ENCODE measurements at places on chromosomes 6 and 20. TPM values are rescaled to one million over a fixed set of nuclear protein-coding genes. Genes with fewer than 3 reads are reported as not detected.

The GUCA1A gene
- total RNA-seq, result not detected

DNA sequence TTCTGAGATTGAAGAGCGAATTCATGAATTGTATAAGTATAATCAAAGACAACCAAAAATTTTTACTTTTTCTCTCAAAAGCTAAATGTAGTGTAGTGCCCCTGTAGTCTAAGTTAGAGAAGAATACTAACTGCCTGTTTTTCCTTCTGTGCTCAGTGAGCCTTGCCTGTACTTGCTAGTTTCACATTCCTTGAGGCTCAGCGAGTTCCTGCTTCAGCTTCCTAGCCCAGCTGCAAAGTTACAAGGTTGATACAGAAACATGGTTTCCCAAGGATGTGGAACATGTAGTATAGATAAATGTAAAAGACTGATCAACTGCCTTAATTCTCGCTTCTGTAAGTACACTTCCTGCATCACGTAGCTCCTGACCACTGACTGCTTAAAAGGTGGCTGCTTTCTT, 33.1 kb upstream of the SEC63 start:
- no peak for DNase-seq

The SPAG4 gene
- total RNA-seq, result 6.2 TPM

The CLVS2 gene
- not detected for total RNA-seq

GRCh38 chr6:136740050-136740974, 52.0 kb downstream of the MAP3K5 start:
- DNase-seq, result no peak

- no peak for DNase-seq
Measured at GRCh38 chr6:151961809-151962208, 154.3 kb downstream of the ESR1 start.

The SYCP2L gene
- total RNA-seq, result 4.9 TPM

The EFCAB8 gene
- total RNA-seq, result 0.42 TPM

- DNase-seq, result no peak
Measured at GRCh38 chr6:35914536-35914935, 6.4 kb downstream of the SRPK1 start.

The STMN3 gene
- 138 TPM for total RNA-seq

The IRAK1BP1 gene
- total RNA-seq, result 5.4 TPM

DNA sequence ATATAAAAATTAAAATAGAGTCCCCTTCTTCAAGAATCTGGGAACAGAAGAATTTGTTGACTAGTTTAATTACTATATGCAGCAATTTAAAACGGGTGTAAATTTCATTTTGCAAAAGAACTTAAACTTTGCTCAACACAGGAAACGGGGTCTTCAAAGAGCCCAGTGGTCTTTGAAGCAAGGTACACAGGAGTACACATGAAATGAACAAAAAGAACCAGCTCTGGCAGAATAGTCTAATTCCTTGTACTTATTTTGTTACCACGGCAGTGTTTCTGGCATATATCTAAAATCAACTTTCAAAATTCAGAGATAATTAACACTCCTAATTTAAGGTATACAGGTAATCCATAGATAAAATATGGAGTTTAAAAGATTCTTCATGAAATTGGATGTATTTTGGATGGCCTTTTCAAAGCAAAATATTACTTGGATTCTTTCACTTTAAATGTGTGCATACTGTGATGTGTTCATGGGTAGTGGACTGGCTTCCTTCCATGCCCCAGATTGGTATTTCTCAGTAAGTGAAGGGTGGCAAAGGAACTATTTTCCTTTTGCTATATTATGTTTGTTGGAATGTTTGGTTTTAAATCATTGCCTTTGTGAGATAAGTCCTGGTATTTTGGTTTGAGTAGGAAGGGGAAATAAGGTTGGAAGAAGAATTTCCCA, 96.8 kb upstream of the THEMIS start:
- DNase-seq, result no peak

The ADA gene
- total RNA-seq, result 25.9 TPM

The GSTA3 gene
- not detected for total RNA-seq

- DNase-seq, result no peak
Measured at GRCh38 chr6:170131351-170131750, 159.5 kb downstream of the DLL1 start.

DNA sequence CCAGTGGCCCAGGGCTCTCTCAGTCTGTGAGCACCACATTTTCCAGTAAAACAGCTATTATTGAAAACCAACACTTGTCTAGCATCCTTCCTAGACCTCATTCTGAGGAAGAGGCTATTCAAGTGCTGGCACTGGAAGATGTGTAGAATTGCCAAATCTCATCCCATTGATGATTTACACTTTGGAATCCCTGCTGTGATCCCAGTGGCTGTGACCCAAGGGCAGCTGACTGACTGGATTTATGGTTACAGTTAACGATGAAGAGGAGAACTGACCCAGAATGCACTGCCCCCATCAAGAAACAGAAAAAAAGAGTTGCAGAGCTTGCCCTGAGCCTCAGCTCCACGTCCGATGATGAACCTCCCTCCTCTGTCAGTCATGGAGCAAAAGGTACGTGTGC, 2.4 kb downstream of the CMTR1 start:
- DNase-seq, result no peak

The SAMD3 gene
- 7.5 TPM for total RNA-seq

The NKAIN4 gene
- total RNA-seq, result not detected

DNA sequence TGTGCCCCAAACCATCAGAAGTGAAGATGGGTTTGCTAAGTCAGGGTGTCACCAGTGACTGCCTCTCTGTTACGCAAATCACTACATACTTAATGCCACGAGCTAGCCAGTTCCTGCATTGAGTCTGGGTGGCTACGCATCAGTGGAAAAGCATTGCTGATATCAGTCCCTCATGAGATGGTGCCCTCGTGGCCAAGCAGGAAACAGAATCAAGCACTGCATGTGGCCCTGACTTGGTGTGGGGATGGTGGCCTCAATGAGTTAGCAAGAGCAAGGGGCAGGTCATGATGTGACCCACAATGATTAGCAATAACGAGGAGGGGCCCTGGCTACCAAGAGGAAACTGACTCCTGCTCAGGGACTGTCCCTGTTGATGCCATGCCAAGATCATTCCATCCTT, 51.6 kb upstream of the FNDC1 start:
- no peak for DNase-seq

- DNase-seq, result no peak
Measured at GRCh38 chr6:147942363-147942762, 400.3 kb upstream of the SASH1 start.

GRCh38 chr6:156866220-156867015, 89.2 kb downstream of the ARID1B start:
- no peak for DNase-seq

DNA sequence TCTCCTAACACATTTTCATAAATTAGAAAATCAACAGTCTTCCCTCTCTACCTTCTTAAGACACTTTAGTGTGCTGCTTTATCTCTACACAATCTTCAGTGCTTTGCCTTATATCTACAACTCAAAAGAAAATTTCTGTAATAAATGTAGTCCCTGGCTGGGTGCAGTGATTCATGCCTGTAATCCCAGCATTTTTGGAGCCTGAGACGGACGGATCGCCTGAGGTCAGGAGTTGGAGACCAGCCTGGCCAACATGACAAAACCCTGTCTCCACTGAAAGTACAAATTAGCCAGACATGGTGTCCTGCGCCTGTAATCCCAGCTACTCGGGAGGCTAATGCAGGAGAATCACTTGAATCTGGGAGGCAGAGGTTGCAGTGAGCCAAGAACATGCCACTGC, 9.7 kb upstream of the EDN1 start:
- DNase-seq, result no peak

DNA sequence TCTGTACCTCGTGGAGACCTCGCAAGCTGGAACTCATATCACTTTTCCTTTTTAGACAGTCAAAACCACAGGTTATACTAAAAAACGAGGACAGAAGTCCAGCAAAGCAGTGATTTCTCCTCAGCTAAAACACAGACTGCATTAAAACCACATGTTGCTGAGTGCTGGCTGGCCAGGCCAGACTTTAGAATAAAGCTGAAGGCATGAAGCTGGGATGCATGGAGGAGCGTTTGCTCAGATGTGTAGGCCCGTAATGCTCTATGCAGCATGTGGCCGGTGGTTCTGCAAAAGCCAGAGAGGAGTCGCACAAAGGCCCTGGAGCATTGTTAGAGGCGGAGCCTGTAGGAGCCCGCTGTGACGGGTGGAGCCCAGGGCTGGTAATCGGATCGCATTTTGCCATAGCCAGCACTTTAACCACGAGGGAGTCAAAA, 83.6 kb downstream of the SMOC2 start:
- DNase-seq, result peak; percentile 3

The NKAIN2 gene
- not detected for total RNA-seq

The ZSCAN26 gene
- total RNA-seq, result 10.3 TPM

- DNase-seq, result peak; percentile 64
Measured at GRCh38 chr6:114108119-114109002, 137.4 kb upstream of the HDAC2 start.

GRCh38 chr6:43946641-43947363, 176.8 kb downstream of the VEGFA start:
- DNase-seq, result no peak

- no peak for DNase-seq
Measured at GRCh38 chr20:23644164-23644563, 6.4 kb upstream of the CST3 start.

The CPXM1 gene
- 0.17 TPM for total RNA-seq

GRCh38 chr20:47067776-47068175, 173.1 kb downstream of the EYA2 start:
- DNase-seq, result no peak

DNA sequence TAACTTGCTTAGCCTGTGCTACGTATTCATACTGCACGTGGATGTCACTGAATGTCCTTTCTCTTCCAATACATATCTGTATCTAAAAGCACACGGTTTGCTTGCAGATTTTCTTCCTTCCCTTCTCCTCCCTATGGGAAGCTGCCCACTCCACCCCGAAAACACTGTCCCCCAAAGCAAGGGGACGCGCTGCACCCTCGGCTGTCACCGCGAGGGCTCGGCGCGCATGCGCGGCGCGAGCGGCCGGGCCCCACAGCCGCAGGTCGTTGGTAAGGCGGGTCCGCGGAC, 659 bp downstream of the TMX4 start:
- DNase-seq, result peak; percentile 31

The CCM2L gene
- 1.4 TPM for total RNA-seq

GRCh38 chr20:34951652-34952051, 4.0 kb downstream of the GSS start:
- DNase-seq, result no peak

- DNase-seq, result no peak
Measured at GRCh38 chr20:45833883-45834796, 541 bp downstream of the SNX21 start.

DNA sequence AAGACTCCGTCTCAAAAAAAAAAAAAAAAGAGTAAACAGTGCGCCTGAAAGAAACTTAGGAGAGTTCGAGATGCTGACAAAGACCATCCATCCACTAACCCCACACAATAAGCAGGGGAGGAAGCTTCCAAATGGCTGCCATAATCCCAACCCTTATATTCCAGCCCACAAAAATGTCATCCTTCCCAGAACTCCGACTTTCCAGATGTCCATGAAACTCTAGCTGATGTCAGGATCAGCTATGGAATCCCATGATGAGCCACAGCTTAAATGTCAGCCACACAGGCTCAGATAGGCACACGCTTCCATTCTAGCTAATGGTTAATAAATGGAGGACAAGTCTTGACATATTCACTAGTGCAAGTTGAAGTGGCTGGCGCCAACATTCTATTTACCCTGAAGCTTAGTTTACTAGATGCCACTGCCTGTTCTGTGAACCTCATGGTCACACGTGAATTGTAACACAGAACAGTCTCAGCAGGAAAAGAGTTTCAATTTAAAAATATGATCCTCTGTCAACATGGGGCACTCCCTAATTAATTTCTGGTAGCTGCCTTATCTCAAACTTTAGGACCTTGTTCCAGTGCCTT, 75.5 kb downstream of the FOXF2 start:
- DNase-seq, result no peak

DNA sequence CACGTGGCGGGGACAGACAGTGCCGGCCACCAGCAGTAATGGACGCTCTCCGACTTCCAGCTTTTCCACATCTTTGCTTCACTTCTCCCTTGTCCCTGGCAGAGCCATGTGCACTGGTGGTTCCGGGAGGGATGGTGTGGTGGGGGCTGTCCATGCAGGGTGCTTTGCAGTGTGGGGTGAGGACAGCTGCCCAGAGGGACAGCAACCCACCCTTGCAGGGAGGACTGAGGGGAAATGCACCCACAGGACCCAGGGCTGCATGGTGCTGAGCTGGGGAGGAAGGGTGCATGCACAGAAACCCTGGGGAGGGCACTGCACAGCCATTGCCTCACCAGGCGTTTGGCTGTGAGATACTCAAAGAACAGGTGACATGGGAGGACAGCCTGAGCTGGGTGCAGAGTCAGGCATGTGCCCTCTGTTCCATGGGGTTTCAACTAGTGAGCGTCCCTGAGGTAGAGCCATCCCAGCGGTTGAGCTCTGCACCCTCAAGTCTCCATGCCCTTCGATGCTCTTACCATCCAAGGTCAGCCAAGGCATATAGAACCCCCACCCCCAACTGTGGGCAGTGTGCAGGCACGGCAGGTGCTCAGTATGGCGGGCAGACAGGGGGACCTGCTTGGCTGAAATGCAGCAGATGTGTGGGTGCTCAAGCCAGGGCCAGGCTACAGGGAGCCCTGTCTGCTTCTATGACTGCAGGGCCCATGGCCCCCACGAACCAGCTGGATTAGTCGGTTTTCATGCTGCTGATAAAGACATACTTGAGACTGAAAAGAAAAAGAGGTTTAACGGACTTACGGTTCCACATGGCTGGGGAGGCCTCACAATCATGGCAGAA, 239.7 kb downstream of the TTLL2 start:
- no peak for DNase-seq

DNA sequence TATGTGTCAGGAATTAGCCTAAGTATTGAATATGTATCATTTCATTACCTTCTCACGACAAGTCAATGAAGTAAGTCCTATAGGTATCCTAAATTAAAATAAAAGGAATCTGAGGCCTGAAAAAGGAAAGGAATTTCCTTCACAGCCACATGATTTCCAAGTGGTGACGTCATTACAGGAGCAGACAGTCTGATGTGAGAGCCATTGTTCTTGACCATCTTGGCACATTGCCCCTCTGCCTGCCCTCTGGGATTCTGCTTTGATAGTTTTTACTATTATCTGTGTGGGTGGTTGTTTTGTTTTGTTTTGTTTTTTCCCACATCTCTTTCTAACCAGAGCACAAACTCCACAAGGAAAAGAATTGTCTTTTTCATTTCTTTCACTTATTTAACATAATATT, 219.8 kb upstream of the UFL1 start:
- DNase-seq, result peak; percentile 33

The TMEM14A gene
- total RNA-seq, result 51.5 TPM

The TBX18 gene
- 14.4 TPM for total RNA-seq

GRCh38 chr20:33929917-33930316, 63.8 kb upstream of the RALY start:
- DNase-seq, result no peak
